Caco-2 (cell line): ENCODE measurements at places on chromosomes 12 and 14. TPM values are rescaled to one million over a fixed set of nuclear protein-coding genes. Genes with fewer than 3 reads are reported as not detected.

DNA sequence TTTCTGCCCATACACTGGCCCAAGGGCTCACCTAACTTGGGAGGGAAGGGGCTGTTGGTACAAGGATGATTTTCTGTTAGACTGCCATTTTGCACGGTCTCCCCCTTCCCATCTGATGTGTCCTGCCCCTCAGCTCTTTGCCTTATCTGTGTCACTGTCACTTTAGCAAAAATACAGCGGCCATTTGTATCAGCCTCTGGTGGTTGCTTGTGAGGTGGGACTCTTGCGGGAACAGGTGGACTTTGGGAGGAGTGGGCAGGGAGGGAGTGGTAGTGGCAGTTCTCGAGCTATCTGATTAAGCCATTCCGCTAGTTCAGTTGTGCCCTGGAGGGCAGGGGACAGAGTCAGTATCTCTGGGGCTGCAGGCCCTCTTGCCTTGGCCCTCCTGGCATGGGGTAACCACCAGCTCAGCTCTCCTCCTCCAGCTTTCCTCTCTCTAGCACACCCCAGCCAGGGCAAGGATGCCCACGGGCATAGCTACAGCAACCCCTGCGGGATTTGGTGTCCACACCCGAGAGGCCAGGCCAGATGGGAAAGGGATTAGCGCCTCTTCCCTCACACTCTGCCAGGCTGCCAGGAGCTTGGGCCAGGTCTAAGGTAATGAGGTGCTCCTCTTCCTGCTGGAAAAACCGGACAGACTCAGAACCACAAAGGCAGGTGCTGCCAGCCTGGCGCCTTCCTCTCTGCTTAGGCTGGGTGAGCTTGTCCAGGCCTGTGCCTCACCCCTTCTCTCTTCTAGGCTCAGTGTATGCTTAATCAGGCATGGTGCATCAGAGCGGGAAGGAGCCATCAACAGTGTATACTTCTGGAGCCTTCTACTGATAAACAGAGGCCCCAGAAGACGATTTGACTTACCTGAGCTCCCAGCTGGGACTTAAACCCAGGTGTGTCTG, 8.7 kb downstream of the SLC48A1 start:
- H3K36me3 ChIP-seq, result no peaks in the 10 kb centered on the region; the same call in 1 of the 2 replicates
- H3K4me3 ChIP-seq, result no peak overlapping the region
- H3K27me3 ChIP-seq, result no peaks in the 10 kb centered on the region
- peaks cover 1% of the 10 kb centered on the region; the same call in 1 of the 2 replicates for H3K4me1 ChIP-seq

- no peak for DNase-seq
- no peaks in the 10 kb centered on the region for H3K27me3 ChIP-seq
- H3K36me3 ChIP-seq, result no peaks in the 10 kb centered on the region
- no peak overlapping the region for H3K27ac ChIP-seq
- H3K4me1 ChIP-seq, result no peaks in the 10 kb centered on the region
- no peak overlapping the region for H3K4me3 ChIP-seq
Measured at GRCh38 chr14:102608064-102608446, 15.6 kb downstream of the RCOR1 start.

Gene WNT1
- total RNA-seq, result 0.63 TPM in 1 of 2 replicates, not detected in the other

DNA sequence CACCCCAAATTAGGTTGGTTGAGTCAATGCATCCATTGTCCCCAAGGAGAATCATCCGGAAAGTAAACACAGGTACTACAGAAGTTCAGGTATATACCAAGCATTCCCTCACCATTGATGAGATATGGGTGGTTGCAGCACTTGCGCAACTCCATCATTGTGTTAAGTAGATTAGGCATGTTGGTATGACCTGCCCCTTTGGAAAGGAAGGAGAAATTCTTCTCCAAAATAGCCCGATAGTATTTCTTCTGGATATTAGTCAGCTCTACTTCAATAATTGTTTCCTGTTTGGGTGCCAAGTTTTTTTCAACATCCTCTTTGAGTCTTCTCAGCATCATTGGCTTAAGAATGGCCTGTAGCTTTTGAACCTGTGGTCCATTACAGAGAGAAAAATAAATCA, 21.3 kb upstream of the SUPT16H start:
- peaks cover 2% of the 10 kb centered on the region for H3K36me3 ChIP-seq
- no peak for DNase-seq
- no peaks in the 10 kb centered on the region for H3K4me1 ChIP-seq
- H3K27me3 ChIP-seq, result no peaks in the 10 kb centered on the region

DNA sequence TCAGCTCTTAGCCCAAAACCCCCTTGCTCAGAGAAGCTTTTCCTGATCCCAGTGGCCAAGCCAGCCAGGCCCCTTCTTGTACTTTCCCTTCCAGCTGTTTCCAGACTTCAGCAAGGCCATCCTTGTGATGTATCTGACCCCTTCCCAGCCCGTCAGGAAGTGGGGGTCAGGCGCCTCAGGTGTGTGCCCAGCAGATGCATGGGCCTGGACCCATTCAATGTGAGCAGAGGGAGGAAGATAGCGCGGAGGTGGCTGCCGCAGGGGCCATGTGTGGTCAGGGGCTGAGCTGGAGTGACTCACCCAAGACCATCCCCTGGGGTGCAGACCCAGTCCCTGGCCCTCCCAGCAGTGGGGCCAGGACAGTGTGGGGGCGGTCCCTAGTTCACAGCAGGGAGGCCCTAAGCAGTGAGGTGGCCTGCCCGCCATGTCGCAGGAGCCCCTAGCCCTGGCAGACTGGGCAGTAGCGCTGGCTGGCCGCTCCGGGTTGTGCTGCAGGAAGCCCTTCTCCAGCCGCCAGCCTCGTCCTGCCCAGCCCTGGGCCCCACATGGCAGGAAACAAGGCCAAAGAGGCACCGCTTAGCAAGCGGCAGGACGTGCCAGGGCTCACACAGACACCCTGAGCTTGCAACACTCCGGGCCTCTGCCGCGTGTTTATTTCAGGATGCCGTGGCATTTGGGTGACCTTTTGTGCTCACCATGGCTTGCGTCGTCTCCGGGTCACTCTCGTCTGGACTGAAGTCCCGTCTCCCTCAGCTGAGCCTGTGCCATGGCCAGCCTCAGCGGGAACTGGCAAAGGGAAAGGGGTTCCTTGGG, 12.0 kb downstream of the ADSS1 start:
- no peak for DNase-seq
- H3K4me3 ChIP-seq, result no peak overlapping the region
- no peaks in the 10 kb centered on the region for H3K27me3 ChIP-seq
- H3K4me1 ChIP-seq, result no peaks in the 10 kb centered on the region
- no peaks in the 10 kb centered on the region for H3K36me3 ChIP-seq
- H3K27ac ChIP-seq, result no peak overlapping the region

DNA sequence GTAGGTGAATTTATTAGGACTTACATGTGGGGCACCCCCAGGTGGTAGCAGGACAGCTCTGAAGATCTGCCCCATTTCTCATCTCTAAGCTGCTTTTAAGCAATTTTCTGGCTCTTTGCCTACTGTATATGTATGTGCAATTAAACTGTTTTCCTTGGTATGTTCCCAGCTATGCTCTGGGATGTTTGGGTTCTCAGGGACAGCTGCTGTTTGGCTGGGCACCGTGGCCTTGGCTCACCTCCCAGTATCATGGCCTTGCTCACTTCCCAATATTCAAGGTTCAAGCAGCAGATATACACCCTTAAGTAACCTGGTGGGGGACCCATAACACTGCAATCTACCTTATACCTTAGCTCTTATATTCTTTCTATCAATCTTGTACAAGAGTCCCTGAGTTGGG, 53.7 kb upstream of the KITLG start:
- H3K36me3 ChIP-seq, result no peaks in the 10 kb centered on the region
- no peak overlapping the region for H3K4me3 ChIP-seq
- H3K27ac ChIP-seq, result peak overlapping the region; percentile 41
- H3K4me1 ChIP-seq, result peaks cover 6% of the 10 kb centered on the region; the same call in 1 of the 2 replicates
- no peaks in the 10 kb centered on the region for H3K27me3 ChIP-seq
- no peak for DNase-seq

Gene MYH6
- not detected in 2 replicates for total RNA-seq
